ENCODE measurements at places on chromosomes 12 and 14. TPM values are rescaled to one million over a fixed set of nuclear protein-coding genes. Genes with fewer than 3 reads are reported as not detected.

The KCNH5 gene
- 0.53 TPM for polyA plus RNA-seq

The PTPRQ gene
- 3.8 TPM for polyA plus RNA-seq

The CCDC196 gene
- polyA plus RNA-seq: 66.6 TPM

The RPL10L gene
- polyA plus RNA-seq: 182 TPM

The EPYC gene
- polyA plus RNA-seq: 1.6 TPM

The RNASE7 gene
- 0.24 TPM for polyA plus RNA-seq

The TOX4 gene
- 120 TPM for polyA plus RNA-seq

The PPFIA2 gene
- polyA plus RNA-seq: 22.1 TPM

The COX8C gene
- polyA plus RNA-seq: 65.3 TPM

The TMBIM6 gene
- polyA plus RNA-seq: 618 TPM

The FOXM1 gene
- 59.7 TPM for polyA plus RNA-seq

The DNAJC22 gene
- polyA plus RNA-seq: 3.5 TPM

The GLIPR1L1 gene
- polyA plus RNA-seq: 95.5 TPM

GRCh38 chr14:95190857-95191256, 33.5 kb upstream of the DICER1 start:
- no peak for DNase-seq

- DNase-seq: no peak
These were observed 99.4 kb downstream of the NINJ2 start for GRCh38 chr12:563787-564298.

DNA sequence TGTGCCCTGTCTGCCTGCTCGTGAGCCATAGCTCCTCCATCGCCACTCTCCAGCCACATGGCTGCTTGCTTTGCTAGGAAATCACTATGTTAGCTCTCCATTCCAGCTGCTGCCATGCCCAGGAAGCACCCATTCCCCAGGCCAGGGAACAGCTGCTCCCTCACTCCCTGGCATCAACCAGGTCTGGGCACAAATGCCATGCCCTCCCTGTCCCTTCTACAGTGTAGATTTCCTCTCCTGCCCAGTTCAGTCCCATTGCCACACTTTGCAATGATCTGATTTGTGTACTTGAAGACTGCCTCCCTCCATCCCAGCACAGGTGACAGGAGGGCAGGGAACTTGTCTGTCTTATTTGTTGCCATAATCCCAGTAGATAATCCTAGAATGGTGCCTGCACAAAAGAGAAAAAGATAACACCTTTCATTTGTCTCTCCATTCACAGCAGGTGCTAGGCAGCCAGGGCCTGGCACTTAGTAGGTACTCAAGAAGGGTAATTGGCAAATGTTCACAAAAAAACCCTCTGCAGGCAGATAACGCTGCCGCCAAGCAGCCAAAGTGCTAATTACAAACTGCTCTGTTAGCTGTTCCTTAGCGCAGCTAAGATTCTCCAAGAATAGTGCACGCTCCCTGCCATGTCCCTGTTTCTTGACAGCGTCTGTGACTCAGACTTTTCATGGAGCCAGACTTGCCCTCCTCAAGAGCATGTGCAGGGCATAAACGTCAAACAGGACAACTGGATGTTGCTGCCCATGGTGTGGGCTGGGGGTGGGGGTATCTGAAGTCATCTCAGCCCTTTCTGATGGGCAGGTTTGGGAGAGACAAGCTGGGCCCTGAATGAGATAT, 69.1 kb downstream of the ARL6IP4 start:
- DNase-seq: no peak

DNA sequence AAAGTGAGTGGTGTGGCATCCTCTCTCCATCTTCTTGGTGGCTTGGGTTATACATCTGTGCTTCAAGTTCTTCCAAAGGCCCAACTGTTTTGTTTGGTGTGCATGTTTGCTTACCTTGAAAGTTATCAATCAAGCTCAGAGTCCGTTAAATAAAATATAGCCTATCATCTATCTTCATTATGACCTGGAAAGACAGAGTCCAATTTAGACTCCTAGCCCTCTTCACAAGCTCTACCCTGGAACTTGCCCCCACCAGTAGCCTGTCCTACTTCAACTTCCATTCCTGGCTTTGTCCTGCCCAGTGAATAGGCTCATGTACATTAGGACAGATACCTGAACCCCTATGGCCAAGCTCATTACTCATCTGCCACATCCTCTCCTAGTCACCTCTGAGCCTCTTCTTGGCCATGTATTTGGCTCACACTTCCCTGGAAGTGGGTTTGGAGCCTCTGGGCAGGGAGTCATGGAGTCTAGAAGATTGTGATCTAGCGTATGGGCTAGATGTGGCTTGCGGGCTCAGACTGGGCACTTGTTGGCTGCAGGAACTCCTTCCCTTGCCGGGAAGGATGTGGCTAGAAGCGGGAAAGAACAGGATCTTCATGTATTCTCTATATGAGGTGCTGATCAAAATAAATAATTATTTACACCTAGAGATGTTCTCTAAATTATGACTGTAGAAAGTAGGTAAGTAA, 6.4 kb upstream of the SSTR1 start:
- no peak for DNase-seq

DNA sequence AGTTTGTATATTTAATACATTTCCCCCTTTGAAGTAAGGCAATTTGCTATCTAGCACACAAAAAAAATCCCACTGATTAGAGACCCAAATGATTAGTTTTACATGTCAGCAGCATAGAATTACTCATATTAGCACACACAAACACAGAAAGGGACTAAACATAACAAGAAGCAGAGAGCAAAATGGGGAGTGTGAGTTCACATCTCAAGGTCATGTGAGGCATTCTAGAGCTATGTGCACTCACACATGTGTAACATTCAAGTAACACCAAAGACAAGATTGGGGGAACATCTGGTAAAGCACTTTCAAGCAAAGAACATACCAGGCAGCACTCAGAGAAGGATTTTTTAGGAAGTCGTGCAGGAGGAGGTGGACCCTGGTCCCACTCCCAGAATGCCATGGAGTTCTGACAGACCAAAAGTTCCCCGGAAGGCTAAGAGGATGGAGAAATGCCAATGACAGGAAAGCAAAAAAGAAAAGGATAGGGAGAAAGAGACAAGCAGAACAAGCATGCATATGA, 105.8 kb upstream of the SINHCAF start:
- no peak for DNase-seq

DNA sequence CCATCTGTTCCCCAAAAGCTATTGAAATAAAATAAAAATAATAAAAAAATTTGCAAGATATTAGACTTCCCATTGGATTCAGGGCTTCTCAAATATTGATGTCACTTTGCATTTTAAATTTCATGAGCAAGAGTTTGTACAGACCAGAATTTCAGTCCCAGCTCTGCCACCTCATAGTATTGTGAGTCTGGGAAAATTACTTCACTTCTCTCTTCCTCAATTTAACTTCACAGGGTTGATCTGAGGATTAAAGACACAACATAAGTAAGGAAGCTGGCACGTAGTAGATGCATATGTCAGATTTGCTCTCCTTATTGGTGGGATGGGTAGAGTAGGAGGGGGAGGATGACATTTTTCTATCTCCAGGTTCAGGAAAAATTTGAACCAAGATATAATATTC, 32.8 kb downstream of the COX8C start:
- no peak for DNase-seq

DNA sequence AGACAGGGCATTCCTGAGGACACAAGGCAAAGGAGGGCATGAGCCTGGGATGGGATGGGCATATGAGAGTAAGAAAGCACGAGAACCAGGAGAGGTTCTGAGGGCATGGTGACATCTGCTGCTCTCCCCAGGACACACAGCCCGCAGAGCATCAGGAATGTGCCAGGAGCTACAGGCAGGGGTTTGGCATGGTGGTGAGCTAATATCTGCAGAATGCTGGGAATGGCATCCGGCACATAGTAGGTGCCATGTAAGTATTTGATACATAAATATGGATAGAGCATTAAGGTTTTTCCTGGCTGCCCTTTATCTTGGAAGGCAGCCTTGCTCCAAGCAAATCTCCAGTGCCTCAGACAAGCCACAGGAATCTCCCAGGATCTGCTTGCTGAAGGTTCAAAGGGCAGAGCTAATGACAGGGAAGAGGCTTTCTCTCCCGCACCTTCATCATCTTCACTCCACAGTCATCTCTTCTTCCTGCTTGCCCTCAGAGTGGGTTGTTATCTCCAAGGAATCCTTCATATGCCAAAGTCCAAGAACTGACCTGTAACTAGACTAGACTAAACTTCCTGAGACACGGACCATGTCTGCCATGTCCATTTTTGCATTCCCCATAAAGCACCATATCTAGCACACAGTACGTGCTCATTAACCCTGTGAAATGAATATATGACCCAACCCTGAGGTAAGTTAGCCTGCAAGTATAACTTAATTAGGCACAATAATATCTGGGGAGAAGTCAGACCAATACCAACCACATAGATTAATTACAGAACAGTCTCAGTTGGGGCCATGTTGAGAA, 62.0 kb upstream of the SCN8A start:
- DNase-seq: no peak

DNA sequence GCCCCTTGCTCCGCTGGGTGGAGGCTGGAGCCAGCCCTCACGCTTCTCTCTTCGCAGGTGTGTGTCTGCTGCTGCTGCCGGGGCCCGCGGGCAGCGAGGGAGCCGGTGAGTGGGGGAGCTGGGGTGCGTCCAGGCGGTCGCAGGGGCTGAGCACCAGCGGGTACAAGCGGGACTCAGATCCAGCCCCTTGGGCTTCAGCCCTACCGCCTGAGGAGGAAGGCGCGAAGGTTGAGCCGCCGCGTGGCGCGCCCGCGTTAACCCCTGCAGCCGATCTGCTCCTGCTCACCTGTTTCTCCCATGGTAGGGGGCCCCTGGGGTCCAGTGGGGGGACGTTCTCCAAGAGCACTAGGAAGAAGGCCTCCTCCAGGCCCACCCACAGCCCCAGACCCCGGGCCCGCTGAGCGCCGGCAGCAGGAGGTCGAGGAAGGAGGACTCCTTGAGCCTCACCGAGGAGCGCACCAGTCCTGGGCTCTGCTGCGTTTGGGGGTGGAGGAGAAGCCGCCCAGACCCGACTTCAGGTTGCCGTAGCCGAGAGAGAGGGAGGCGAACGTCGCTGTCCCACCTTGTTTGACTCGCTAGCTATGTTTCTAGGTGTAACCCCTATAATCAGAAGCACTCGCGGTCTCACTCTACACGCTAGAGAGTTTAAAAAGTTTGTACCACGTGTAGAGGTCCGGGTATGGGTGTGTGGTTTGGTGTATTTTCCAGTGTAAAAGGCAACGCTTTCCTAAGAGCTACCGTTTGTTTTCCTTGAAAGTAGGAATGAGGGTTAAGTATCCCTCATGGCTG, 834 bp downstream of the COCH start:
- DNase-seq: no peak

GRCh38 chr14:68676511-68676943, 116.3 kb downstream of the ZFP36L1 start:
- DNase-seq: no peak

GRCh38 chr14:99983251-99984015, 81.8 kb upstream of the EVL start:
- no peak for DNase-seq

GRCh38 chr14:77469067-77469505, 11.2 kb downstream of the AHSA1 start:
- DNase-seq: no peak

GRCh38 chr12:66623455-66623854, 55.4 kb downstream of the GRIP1 start:
- DNase-seq: no peak

DNA sequence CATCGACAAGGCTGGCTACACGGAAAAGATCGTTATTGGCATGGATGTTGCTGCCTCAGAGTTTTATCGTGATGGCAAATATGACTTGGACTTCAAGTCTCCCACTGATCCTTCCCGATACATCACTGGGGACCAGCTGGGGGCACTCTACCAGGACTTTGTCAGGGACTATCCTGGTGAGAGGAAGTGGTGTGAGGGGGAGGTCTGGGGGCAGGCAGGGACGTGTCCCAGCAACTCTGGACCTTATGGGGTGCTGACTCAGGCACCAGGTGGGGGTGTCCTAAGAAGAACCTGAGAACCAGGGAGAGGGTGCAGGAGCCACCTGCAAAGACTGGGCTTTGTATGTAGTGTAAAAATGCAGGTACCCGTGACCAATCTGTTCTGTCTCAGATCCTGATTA, 5.2 kb downstream of the ENO2 start:
- no peak for DNase-seq

- no peak for DNase-seq
These were observed 2.1 kb downstream of the RNASE13 start for GRCh38 chr14:21032326-21033132.

DNA sequence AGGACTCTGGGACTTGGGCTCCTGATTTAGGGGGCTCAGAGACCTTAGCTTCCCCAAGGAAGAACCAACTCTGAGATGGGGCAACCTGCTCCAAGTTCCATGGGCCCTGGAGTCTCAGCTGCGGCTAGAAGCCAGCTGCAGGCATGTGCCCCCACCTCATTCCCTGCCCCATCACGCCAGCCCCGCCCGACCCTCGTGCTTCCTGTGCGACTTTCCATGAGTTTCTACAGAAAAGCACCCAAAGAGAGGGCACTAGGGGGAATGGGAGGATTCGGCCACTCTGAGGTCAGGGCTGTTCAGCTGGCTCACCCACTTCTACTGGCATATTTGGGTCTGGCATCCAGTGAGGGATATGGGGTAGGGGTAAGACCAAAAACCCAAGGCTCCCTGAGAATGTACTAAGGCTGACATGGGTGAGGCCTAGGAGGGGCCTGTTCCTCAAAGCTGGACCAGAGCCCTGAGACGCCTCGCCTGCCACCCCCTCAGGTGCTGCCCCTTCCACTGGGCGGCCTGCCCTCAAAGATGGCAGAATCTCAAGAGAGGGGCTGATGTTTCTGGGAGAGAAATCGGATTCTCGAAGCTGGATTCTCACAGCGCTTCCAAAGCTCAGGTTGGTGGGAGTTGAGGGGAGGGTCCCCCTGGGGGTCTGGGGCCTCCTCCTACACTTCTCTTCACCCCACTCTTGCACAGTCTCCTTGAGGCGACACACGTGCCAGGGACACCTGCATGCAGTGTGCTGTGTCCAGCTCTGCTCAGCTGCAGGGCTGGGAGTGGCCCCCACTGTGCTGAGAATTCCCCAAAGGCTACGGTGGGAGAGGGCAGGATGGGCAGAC, 22.1 kb downstream of the FAIM2 start:
- DNase-seq: no peak

GRCh38 chr12:53729644-53730043, 2.4 kb upstream of the CALCOCO1 start:
- DNase-seq: no peak

DNA sequence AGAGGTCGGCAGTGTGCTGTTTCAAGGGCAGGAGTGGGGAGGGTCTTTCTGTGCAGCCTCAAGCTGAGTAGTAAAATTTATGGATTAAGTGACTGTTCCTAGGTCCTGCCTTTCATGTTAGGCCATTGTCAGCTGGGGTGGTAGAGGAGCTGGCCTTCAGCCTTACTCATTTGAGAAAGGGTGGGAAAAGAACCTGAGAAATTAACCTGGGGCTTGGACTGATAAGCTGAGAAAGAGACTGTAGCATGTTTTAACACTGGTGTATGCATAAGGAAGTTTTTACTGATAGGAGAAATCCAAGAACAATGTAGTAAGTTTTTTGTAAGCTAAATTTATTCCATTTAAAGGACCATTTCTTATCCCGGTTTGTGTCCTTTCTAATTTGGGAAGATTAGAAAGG, 20.7 kb downstream of the IFT43 start:
- no peak for DNase-seq

DNA sequence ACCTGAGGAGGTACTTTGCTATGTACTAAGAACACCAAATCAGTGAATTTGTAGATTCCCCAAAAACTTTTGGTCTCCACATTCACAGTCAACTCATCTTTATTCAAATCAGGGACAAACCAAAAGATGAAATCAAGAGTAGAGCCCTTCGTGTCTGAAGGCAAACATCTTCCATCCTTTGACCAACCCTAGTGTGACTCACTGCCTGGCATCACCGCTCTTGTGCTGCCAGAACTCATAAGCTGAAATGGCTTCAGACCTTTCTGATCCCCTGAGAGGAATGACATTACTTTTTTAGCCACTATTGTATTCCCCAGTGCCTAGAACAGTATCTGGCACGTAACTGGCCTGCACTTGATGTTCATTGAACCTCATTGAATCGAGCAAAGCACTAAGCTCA, 50.1 kb downstream of the GOLGA5 start:
- DNase-seq: no peak
